ENCODE measurements at places on chromosomes 11 and 22.

DNA sequence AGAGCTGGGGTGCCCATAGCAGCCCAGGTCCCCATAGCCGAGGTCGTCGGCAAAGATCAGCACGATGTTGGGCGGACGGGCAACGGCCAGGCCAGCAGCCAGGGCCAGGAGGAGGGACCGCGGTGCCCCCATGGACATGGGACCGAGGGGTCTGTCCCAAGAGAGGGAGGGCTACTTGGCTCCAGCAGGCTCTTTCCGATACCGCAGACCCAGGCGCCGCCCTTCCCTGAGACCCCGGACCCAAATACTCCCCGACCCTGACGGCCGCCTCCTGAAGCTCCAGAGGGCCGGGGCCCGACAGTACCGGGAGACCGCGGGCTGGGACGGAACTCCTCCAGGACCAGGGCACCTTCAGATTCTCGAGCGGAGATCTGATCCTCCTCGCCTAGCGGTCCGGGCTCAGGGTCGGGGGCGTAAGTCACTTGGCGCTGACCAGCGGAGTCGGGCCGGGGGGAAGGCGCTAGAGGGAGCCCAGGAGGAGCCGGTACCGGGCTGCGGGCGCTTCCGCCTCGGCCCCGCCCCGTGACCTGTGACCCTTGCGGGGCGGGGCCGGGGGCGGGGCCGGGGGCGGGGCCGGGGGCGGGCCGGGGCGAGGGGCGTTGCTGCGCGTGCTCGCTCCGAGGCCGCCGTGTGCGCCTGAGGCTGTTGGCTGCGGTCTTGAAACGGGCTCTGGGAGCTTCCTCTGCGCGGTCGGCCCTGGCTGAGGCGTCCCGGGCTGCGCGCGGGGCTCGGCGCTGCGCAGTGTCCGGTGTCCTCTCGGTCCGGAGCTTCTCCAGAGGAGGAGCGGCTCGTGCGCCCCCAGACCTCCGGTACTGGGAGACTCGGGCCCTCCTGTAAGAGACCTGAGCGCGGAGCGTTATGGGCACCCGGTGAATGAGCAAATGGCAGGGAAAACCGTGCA, at the start of gene ARSA:
Gene ARSA, minus strand, starts transcription at position 511 of the 901 bp plus-strand sequence. Its CDS starts 373 bp downstream, at position 138.
- peak within 1 kb of the TSS; percentile 72 for H3K4me3 ChIP-seq
- peaks cover 25% of the 10 kb centered on the region for H3K4me1 ChIP-seq
- H3K27me3 ChIP-seq = no peaks in the 10 kb centered on the region
- H3K36me3 ChIP-seq = no peaks in the 10 kb centered on the region
- peak; percentile 89 for DNase-seq

DNA sequence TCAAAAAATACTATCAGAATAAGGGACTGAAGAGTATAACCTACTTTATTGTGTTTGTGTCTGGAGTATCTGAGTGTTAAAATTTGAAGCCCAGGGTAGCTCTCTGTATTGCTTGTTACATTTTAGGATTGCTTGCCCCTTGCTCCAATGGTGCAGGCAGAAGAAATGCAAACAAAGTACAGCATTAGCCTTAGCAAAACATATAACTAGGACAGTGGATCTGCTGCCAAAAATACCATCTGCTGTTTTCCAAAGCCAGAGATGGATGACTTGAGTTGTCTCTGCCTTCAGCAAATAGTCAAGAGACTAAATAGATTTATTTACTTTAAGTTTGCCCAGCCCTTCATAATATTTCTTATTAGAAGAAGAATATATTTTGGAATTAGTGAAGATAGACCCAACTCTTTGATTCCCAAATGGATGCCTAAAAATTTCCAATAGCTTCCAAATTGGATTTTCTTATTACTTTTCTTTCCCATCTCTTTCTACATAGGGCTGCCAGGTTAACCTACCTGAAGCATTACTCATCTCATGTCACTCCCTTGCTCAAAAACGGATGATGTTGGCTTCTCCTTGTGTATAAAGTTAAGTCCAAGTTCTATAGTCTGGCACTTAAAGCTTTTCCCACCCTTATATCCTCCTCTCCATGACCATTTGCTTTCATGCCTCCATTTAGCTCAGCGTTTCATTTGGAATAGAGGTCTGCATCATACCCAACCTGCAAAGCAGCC, 66.3 kb downstream of the LDLRAD3 start:
- no peaks in the 10 kb centered on the region for H3K4me1 ChIP-seq
- no peak overlapping the region for H3K27ac ChIP-seq
- H3K27me3 ChIP-seq = no peaks in the 10 kb centered on the region

- no peaks in the 10 kb centered on the region for H3K4me1 ChIP-seq
- no peak overlapping the region for H3K27ac ChIP-seq
- H3K36me3 ChIP-seq = no peaks in the 10 kb centered on the region
- DNase-seq = no peak
- peaks cover 3% of the 10 kb centered on the region for H3K27me3 ChIP-seq
Measured at GRCh38 chr11:115525531-115526006, 21.4 kb upstream of the CADM1 start.

- H3K36me3 ChIP-seq = peaks cover 17% of the 10 kb centered on the region
- H3K4me3 ChIP-seq = no peak overlapping the region
- no peaks in the 10 kb centered on the region for H3K27me3 ChIP-seq
- peak overlapping the region; percentile 57 for H3K27ac ChIP-seq
- H3K4me1 ChIP-seq = peaks cover 68% of the 10 kb centered on the region
- DNase-seq = peak; percentile 50
Measured at GRCh38 chr11:67439321-67440228, 2.1 kb upstream of the PTPRCAP start.

All from B cell (primary cell).